ENCODE measurements at places on chromosomes 5 and 9. TPM values are rescaled to one million over a fixed set of nuclear protein-coding genes. Genes with fewer than 3 reads are reported as not detected.

Gene OR2S2
- polyA plus RNA-seq = not detected

Gene CEP120
- polyA plus RNA-seq = 6.4 TPM

Gene GABRA1
- not detected for polyA plus RNA-seq

Gene SHROOM1
- polyA plus RNA-seq = 2.0 TPM

Gene SELENOP
- 53.3 TPM for polyA plus RNA-seq

Gene ADCY2
- 0.04 TPM for polyA plus RNA-seq

Gene BTNL9
- polyA plus RNA-seq = 32.5 TPM

Gene C5orf63
- 5.3 TPM for polyA plus RNA-seq

Gene PTGES
- 1.5 TPM for polyA plus RNA-seq

Gene ABLIM3
- 43.2 TPM for polyA plus RNA-seq

DNA sequence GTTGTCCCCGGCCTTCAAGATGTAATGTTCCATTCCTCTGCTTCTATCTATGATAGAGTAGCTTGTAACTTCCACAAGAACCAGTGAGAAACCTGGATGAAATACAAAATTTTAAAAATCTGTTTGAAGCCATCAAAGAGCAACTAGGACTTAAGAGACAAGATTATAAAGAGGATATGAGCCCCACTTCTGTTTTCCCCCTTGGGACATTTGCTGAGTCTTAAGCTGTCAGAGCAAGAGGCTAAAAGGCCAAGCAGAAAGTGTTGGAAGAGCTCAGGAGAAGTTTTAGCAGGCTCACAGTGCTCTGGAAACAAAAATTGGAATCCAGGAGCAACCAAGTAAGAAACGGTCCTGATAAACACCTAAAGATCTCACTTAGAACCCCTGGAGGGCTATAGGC, 76.1 kb downstream of the ADRB2 start:
- DNase-seq = no peak

GRCh38 chr9:77909306-77909705, 122.3 kb downstream of the GNAQ start:
- DNase-seq = no peak

GRCh38 chr9:134834217-134834956, 46.2 kb upstream of the FCN2 start:
- DNase-seq = no peak

- DNase-seq = no peak
These were observed 66.1 kb downstream of the KIF24 start for GRCh38 chr9:34262971-34263370.

- DNase-seq = no peak
These were observed 24.8 kb downstream of the HRH2 start for GRCh38 chr5:175682664-175683063.

DNA sequence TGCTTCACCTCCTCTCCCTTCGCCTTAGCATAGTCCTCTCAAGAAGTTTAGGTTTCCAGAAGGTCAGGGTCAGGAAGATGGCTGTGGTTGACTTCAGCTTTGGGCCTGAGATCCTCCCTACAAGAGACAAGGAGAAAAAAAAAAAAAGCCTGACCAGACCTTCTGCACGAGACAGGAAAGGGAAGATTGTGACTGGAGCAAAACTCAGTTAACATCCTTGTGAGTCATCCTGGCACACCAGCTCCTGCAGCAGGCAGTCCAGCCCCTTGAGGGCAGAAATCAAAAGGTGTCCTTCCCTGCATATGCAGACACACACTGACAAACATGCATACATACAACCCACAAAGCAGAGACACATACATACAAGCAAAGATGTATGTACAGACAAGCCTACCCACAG, 18.0 kb upstream of the ENHO start:
- no peak for DNase-seq

GRCh38 chr5:8458038-8458383, 589.1 kb downstream of the MTRR start:
- DNase-seq = peak; percentile 24

- no peak for DNase-seq
These were observed 14.2 kb upstream of the PTPN3 start for GRCh38 chr9:109512170-109512756.

DNA sequence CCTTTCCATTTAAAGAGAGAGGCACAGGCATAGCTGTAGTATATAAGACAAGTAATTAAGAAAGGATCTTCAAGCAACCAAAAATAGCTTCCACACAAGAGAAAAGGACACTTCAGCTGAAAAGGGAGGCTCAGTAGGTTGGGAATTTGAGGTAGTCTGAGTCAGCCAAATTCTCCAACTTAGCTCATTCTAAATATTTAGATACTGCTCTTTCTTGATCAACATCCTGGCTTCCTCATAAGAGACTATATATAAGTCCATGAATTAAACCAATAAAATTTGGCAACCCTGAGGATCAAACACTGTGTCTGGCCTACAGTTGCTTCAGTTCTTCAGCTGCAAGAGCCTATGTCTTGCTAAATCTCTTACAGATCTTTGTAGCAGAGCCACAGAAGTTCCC, 17.8 kb downstream of the HINT1 start:
- no peak for DNase-seq

DNA sequence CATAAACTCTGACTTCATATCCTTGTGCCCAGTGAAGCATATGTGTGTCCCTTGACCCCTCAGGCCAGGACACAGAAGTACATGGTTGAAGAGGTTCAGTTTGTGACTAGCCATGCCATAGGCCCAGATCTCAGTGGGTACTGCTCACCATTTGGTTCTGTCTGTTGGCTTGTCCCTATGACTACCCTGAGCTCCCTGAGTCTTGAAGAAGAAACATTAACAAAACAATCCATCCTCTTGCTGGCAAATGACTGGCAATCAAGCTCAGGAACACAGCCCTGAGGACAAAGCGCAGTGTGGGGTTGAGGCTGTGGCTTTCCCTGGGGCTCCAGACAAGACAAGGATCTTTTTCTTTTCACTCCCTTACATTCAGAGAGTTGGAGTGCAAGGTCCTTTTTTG, 46.3 kb downstream of the TNFAIP8 start:
- no peak for DNase-seq

Measured in heart left ventricle (tissue), 16 donors.